ENCODE measurements at places on chromosomes 2 and 18.

- DNase-seq: peak; percentile 47
These were observed 19.3 kb downstream of the STK36 start for GRCh38 chr2:218691234-218691633.

DNA sequence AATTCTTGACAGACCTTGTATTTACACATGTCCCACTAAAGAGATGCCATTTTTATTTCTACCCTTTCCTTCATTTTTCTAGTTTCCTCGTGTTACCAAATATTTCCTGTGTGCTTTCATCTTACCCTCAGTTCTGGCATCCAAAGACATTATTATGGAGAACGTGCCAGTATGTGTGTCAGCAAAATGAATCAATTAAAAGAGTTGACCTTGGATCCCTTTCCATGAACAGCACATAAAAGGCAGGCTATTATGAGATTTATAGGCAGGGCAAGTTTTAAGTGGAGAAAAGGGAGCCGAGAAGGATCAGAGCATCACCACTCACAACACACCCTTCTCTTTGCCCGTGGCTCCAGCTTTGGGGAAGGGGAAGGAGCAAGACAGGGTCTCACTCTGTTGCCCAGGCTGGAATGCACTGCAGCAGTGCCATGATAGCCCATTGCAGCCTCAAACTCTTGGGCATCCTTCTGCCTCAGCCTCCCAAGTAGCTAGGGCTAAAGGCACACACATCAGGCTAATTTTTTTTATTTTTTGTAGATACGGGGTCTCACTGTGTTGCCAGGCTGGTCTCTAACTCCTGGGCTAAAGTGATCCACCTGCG, 149.9 kb downstream of the GFPT1 start:
- DNase-seq: peak; percentile 54

DNA sequence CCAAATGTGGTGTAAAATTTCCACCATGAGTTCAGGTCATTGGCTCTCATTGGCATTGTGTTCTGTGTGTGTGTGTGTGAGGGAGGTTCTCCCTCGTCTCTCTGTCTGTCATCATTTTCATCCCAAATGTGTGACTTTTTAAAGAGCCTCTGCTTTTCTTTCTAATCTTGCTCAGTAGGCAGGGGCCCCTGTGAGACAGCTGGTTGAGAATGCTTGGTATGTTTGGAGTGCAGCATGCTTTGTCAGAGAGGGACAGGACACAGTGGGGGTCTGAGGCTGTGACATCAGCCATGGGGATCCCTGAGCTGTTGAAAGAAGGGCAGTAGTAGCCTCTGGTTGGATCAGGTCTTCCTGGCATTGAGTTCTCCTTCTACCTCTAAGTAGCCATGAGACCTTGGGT, 10.6 kb downstream of the PTPRM start:
- DNase-seq: peak; percentile 56

DNA sequence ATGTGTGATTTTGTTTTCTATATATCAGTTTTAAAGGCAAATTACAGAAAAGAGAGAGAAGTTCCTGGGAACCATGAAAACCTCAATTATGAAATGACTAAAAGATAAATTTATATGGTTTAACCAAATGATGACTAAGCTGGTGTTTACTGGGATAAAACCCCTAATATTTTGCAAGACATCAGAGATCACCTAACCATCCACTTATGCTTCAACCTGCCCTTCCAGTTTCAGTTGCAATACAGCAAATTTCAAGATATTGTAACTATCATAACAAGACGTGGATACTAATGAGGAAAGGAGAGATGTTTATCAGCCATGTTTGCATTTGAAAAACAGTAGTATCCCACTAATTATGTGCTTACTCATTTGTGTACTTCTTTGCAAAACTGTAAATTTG, 108.2 kb downstream of the GAREM1 start:
- no peak for DNase-seq

DNA sequence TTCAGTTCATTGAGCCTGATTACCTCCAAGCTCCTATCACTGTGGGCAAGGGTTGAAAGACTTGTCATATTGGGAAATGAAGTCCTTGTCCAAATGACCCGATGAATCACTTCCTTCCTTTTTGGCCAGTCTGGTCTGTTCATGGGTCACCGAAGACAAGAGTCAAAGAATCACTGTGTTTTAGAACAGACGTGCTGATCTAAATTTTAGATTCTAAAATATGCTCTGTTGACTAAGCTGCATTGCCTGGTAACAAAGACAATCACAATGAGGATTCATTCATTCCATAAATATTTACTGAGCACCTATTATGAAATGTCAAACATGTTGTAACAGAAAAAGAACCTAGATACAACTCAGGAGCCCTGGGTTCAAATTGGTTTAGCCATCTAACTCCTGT, 99.4 kb upstream of the RND3 start:
- DNase-seq: peak; percentile 95
